H1 (cell line): ENCODE measurements at places on chromosomes 2 and 18.

- H3K27me3 ChIP-seq: no peaks in the 10 kb centered on the region
- H3K27ac ChIP-seq: no peak overlapping the region
- H3K4me1 ChIP-seq: no peaks in the 10 kb centered on the region
- H3K4me3 ChIP-seq: no peak overlapping the region
- DNase-seq: no peak
- H3K36me3 ChIP-seq: no peaks in the 10 kb centered on the region
Observed at GRCh38 chr2:67311536-67311935, 85.6 kb upstream of the ETAA1 start.

GRCh38 chr2:111898703-111899514 is 502 bp downstream of the MERTK start:
- H3K27ac ChIP-seq: no peak overlapping the region; the same call in 1 of the 2 replicates
- H3K4me1 ChIP-seq: peaks cover 5% of the 10 kb centered on the region; the same call in 1 of the 2 replicates

DNA sequence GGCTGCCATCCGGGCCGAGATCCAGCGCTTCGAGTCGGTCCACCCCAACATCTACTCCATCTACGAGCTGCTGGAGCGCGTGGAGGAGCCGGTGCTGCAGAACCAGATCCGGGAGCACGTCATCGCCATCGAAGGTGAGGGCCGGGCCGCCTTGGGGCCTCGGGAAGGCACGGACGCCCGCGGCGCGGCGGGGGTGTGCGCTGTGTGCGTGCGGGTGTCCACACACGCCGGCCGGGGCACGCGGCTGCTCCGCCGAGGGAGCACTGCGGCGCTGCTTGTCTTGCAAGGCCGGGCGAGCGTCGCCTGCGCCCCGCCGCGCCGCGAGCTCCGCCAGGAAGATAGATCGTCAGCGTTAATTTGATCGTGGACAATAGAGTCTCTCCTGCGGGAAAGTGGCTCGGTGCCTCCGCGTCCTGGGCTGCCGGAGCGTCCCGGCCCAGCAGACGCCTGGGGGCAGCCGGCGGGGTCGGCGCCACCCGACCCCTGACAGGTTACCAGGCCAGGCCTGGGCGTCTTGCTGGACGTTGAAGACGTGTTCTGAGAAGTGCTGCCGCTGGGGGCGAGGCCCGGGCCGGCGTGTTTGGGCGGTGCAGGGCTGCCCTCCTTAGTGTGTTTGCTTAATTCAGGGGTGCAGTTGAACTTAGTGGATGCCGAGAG is 1.0 kb downstream of the AGAP1 start:
- DNase-seq: no peak
- H3K4me3 ChIP-seq: peak overlapping the region; percentile 78
- H3K27me3 ChIP-seq: peaks cover 4% of the 10 kb centered on the region
- no peaks in the 10 kb centered on the region for H3K36me3 ChIP-seq

DNA sequence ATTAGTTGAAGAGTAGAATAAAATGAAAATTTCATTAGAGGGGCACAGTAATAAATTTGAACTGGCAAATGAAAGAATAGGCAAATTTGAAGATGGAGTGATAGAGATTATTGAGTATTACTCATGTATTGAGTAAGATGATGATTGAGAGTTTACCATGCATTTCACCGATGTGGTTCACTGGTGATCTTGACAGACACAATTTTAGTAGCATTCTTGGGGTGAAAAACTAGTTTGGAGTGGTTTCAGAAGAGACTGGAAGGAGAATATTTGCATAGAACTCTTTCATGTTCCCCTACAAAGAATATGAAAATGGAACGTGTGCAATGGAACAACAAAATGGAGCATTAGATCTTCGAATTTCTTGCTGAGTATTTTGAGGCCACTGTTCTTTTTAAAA is 121.4 kb downstream of the ASXL3 start:
- no peak overlapping the region for H3K27ac ChIP-seq
- H3K36me3 ChIP-seq: no peaks in the 10 kb centered on the region
- no peaks in the 10 kb centered on the region for H3K27me3 ChIP-seq
- H3K4me1 ChIP-seq: no peaks in the 10 kb centered on the region

GRCh38 chr2:36511858-36512603 is 85.9 kb downstream of the FEZ2 start:
- no peak overlapping the region for H3K4me3 ChIP-seq
- H3K36me3 ChIP-seq: peaks cover 22% of the 10 kb centered on the region
- H3K27ac ChIP-seq: no peak overlapping the region
- H3K4me1 ChIP-seq: no peaks in the 10 kb centered on the region

- H3K4me3 ChIP-seq: peak overlapping the region; percentile 92
- H3K4me1 ChIP-seq: no peaks in the 10 kb centered on the region; the same call in none of the 2 replicates
- DNase-seq: no peak
Observed at GRCh38 chr2:26344581-26345282, 1.2 kb upstream of the SELENOI start.

GRCh38 chr2:111944531-111945210 is 46.3 kb downstream of the MERTK start:
- no peak for DNase-seq
- no peaks in the 10 kb centered on the region for H3K27me3 ChIP-seq
- H3K27ac ChIP-seq: no peak overlapping the region

GRCh38 chr18:55587418-55588110 is 428 bp downstream of the TCF4 start:
- peak overlapping the region; percentile 95 for H3K4me3 ChIP-seq
- peaks cover 33% of the 10 kb centered on the region; the same call in 1 of the 2 replicates for H3K36me3 ChIP-seq
- H3K27me3 ChIP-seq: no peaks in the 10 kb centered on the region
- H3K27ac ChIP-seq: no peak overlapping the region
- DNase-seq: no peak
- H3K4me1 ChIP-seq: no peaks in the 10 kb centered on the region

GRCh38 chr18:55116863-55117262 is 157.6 kb upstream of the CCDC68 start:
- no peak overlapping the region for H3K27ac ChIP-seq
- no peak for DNase-seq
- no peak overlapping the region for H3K4me3 ChIP-seq
- no peaks in the 10 kb centered on the region for H3K27me3 ChIP-seq
- H3K36me3 ChIP-seq: no peaks in the 10 kb centered on the region

GRCh38 chr2:20371323-20372025 is 20.8 kb upstream of the PUM2 start:
- H3K36me3 ChIP-seq: no peaks in the 10 kb centered on the region
- H3K27ac ChIP-seq: no peak overlapping the region
- H3K4me1 ChIP-seq: no peaks in the 10 kb centered on the region
- no peak for DNase-seq

- H3K4me1 ChIP-seq: no peaks in the 10 kb centered on the region; the same call in 1 of the 2 replicates
- H3K4me3 ChIP-seq: no peak overlapping the region
- no peaks in the 10 kb centered on the region for H3K27me3 ChIP-seq
- DNase-seq: no peak
- H3K27ac ChIP-seq: no peak overlapping the region
Observed at GRCh38 chr18:5466256-5466655, 77.5 kb downstream of the EPB41L3 start.

GRCh38 chr2:188869550-188869949 is 104.6 kb upstream of the COL3A1 start:
- no peaks in the 10 kb centered on the region for H3K4me1 ChIP-seq
- no peaks in the 10 kb centered on the region for H3K36me3 ChIP-seq
- no peak overlapping the region for H3K4me3 ChIP-seq
- no peaks in the 10 kb centered on the region for H3K27me3 ChIP-seq
- no peak overlapping the region for H3K27ac ChIP-seq

DNA sequence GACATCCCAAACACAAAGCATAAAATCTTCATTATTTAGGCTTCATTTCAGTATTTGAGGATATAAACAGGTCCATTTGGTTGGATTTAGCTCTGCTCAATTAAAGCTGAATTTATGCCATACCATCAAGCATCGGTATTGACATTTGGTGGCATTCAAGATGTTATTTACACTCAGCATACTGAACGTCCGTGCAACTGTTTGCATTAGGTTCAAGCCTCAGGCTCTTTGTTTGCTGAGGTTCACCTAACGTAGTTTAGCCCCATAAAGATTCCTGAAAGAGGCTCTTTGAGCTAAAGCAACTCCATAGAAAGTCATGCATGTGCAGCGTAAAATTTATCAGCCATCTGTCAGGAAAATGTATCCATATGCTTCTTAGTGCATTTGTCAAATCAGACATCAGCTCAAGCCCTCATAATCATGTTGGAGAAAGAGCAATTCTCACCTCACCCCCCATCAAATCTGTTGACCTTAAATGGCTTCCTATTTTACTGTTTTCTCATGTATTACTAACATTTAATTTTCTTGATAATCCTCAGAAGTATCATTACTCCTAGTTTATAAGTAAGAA is 366.9 kb downstream of the EPHA4 start:
- no peak overlapping the region for H3K4me3 ChIP-seq
- H3K36me3 ChIP-seq: no peaks in the 10 kb centered on the region
- H3K27ac ChIP-seq: no peak overlapping the region
- no peaks in the 10 kb centered on the region for H3K27me3 ChIP-seq

DNA sequence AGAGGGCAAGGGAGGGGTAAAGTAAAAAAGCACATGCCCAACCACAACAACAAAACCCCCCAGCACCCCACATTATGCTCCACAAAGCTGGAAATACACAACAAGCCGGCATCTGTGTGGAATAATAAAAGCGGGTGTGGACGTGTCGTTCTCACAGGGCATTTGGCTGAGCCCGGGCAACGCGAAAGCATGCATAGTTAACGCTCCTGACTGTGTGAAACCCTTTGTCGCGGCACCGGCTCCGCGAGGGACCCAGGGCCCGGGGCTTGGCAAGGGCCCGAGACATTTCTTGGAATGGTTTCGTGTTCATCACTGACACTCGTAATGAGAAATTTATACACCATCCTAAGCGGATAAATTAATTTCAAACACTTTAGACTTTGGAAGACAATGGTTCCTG is 165.6 kb downstream of the INHBB start:
- no peaks in the 10 kb centered on the region for H3K27me3 ChIP-seq
- H3K4me1 ChIP-seq: peaks cover 4% of the 10 kb centered on the region; the same call in 1 of the 2 replicates
- no peak overlapping the region for H3K27ac ChIP-seq
- H3K36me3 ChIP-seq: no peaks in the 10 kb centered on the region
- no peak overlapping the region for H3K4me3 ChIP-seq

- no peak overlapping the region for H3K4me3 ChIP-seq
- no peaks in the 10 kb centered on the region for H3K27me3 ChIP-seq
- H3K36me3 ChIP-seq: no peaks in the 10 kb centered on the region
- DNase-seq: no peak
- no peak overlapping the region for H3K27ac ChIP-seq
- no peaks in the 10 kb centered on the region for H3K4me1 ChIP-seq
Observed at GRCh38 chr18:14999085-14999975, 251.4 kb downstream of the ANKRD30B start.

GRCh38 chr2:231093933-231094332 is 30.9 kb downstream of the HTR2B start:
- H3K27ac ChIP-seq: no peak overlapping the region
- H3K4me3 ChIP-seq: no peak overlapping the region
- no peaks in the 10 kb centered on the region for H3K4me1 ChIP-seq
- H3K36me3 ChIP-seq: peaks cover 2% of the 10 kb centered on the region; the same call in 1 of the 2 replicates

DNA sequence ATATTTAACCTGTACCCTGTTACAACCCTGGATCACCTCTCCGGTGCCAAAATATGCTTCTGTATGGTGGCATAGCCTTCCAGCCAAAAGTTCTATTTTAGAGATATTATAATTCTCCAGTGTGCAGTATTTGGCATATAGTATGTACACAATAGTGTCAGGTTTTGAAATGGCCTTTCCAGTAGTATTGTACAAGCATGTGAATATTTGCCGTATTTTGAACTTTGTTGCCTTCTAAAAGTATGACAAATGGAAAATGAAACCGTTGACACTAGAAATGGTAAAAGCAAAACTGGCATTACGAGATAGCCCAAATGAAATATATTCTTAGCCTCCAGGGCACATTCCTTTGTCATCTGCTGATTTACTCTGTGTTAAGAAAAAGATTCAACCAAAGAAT is 431.2 kb downstream of the LRP1B start:
- no peak for DNase-seq
- H3K36me3 ChIP-seq: no peaks in the 10 kb centered on the region
- no peak overlapping the region for H3K4me3 ChIP-seq
- H3K27ac ChIP-seq: no peak overlapping the region
- H3K27me3 ChIP-seq: no peaks in the 10 kb centered on the region

GRCh38 chr2:29106980-29107388 is 8.2 kb upstream of the CLIP4 start:
- no peaks in the 10 kb centered on the region for H3K36me3 ChIP-seq
- H3K4me3 ChIP-seq: no peak overlapping the region
- H3K27ac ChIP-seq: no peak overlapping the region
- no peaks in the 10 kb centered on the region for H3K4me1 ChIP-seq
- DNase-seq: no peak

GRCh38 chr2:9145752-9146430 is 60.7 kb upstream of the ASAP2 start:
- no peaks in the 10 kb centered on the region for H3K27me3 ChIP-seq
- no peaks in the 10 kb centered on the region for H3K36me3 ChIP-seq
- H3K4me1 ChIP-seq: no peaks in the 10 kb centered on the region; the same call in 1 of the 2 replicates
- H3K4me3 ChIP-seq: no peak overlapping the region
- DNase-seq: peak; percentile 59
- no peak overlapping the region for H3K27ac ChIP-seq

DNA sequence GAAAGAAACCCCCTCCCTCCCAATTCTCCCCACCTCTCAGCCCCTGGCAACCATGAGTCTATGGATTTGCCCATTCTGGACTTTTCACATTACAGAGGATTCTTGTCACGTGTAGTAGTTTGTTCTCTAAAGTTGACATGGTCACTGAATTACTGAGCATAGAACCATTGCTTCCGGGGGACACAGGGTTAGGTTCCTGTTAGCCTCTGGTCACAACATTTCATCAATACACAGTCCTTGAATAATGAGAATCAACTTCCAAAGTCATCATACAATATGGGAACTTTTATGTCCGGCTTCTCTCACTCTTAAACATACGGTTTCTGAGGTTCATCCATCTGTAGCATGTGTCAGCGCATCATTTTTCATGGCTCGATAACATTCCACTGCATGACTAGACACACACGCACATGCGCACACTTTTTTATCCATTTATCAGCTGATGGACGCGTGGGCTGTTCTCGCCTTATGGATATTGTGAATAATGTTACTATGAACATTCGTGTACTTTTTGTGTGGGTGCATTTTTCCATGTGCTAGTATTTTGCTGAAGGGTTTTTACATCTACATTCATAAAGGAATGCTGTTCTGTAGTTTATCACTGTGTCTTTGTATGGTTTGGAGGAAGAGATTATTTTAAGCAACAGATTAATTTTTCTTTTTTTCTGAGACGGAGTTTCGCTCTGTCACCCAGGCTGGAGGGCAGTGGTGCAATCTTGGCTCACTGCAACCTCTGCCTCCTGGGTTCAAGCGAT is 48.1 kb downstream of the PARD6G start:
- no peak overlapping the region for H3K4me3 ChIP-seq
- DNase-seq: no peak
- no peaks in the 10 kb centered on the region for H3K27me3 ChIP-seq
- no peak overlapping the region for H3K27ac ChIP-seq
- peaks cover 8% of the 10 kb centered on the region for H3K4me1 ChIP-seq

GRCh38 chr2:3712424-3712823 is 9.0 kb downstream of the DCDC2C start:
- H3K36me3 ChIP-seq: no peaks in the 10 kb centered on the region
- no peak overlapping the region for H3K27ac ChIP-seq
- no peak overlapping the region for H3K4me3 ChIP-seq
- no peaks in the 10 kb centered on the region for H3K27me3 ChIP-seq

GRCh38 chr2:219598308-219599078 is 836 bp downstream of the STK11IP start:
- 0 out of 2 replicates have a peak overlapping the region, but pooled peaks have one; percentile 4 for H3K27ac ChIP-seq
- peak overlapping the region; percentile 87 for H3K4me3 ChIP-seq
- no peaks in the 10 kb centered on the region for H3K4me1 ChIP-seq
- no peaks in the 10 kb centered on the region; the same call in 1 of the 2 replicates for H3K36me3 ChIP-seq
- no peaks in the 10 kb centered on the region for H3K27me3 ChIP-seq

GRCh38 chr2:42102024-42102590 is 54.3 kb downstream of the PKDCC start:
- H3K4me1 ChIP-seq: peaks cover 8% of the 10 kb centered on the region
- H3K4me3 ChIP-seq: peak overlapping the region; percentile 64
